ENCODE measurements at places on chromosomes 16 and 17.

DNA sequence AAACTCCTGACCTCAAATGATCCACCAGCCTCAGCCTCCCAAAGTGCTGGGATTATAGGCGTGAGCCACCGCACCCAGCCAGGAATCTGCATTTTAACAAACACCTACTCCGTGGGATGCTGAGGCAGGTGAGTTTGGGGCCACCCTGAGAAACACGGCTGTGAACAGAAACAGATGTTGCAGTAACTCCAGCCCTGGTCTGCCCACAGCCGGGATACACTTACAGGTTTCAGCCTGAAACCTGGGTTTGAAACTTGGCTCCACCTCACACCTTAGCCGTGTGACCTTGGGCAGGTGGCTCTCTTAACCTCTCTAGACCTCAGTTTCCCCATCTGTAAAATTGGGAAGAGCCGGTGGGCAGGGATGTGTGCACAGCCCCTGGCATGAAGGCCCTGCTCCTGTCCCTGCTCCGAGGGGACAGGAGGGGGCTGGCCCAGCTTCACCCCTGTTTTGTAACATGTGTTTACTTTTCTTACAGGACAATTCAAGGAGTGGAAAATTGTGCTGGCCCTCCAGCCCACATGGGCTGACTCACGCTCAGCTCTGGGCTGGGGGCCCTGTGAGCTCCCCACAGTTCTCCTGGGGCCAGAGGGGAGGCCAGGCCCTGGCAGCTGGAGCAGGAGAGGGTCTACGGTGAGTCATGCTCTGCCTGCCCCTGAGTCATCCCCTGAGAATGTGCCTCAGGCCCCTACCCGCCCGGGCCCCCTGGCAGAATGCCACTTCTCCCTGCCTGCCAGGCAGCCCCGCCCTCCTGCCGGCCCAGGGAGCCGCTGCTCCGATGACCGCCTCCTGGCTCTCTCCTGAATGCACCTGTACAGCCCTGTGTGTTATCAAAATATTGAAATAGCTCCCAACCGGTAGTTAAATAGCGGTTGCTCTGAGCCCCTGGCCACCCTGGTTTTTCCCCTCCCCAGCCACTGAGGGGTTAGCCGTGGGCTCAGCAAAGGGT, 7.7 kb upstream of the PPL start:
- no peak for DNase-seq

GRCh38 chr16:23859713-23860269, 24.0 kb downstream of the PRKCB start:
- DNase-seq: no peak

DNA sequence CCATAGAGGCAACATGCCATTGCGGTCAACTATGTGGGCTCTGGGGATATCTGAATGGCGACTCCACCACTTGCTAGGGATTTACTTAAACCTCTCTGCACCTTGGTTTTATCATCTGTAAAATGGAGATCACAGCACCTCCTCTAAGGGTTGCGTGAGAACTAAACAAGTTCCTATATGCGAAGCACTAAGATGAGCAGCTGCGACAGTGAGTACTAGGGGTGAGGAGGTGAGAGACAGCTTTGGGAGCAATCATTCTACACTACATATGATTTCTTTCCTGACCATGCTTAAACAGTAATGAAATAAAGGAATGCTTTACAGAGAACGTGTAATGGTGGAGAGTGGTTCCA, 61.4 kb downstream of the CREBBP start:
- no peak for DNase-seq

- DNase-seq: no peak
Measured at GRCh38 chr16:50540711-50541007, 7.5 kb upstream of the NKD1 start.

DNA sequence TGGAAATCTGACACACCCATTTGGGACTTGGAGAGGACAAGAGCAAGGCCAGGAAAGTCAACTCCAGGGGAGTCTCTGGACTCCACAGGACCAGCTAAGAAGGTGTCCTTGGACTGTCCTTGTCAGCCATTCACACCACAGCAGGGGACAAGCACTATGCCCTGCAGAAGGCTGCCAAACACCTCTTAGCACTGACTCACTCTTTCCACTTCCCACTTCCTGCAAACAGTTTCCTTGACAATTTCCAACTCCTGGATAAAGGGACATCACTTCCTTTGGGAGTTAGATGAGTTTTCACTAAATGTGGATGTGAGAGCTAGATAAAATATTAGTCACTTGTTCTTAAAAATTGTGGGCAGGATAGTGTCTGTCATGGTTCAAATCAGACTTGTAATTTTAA, 37.8 kb upstream of the BCAR1 start:
- no peak for DNase-seq

- no peak for DNase-seq
Measured at GRCh38 chr16:82384017-82384416, 214.0 kb upstream of the MPHOSPH6 start.

DNA sequence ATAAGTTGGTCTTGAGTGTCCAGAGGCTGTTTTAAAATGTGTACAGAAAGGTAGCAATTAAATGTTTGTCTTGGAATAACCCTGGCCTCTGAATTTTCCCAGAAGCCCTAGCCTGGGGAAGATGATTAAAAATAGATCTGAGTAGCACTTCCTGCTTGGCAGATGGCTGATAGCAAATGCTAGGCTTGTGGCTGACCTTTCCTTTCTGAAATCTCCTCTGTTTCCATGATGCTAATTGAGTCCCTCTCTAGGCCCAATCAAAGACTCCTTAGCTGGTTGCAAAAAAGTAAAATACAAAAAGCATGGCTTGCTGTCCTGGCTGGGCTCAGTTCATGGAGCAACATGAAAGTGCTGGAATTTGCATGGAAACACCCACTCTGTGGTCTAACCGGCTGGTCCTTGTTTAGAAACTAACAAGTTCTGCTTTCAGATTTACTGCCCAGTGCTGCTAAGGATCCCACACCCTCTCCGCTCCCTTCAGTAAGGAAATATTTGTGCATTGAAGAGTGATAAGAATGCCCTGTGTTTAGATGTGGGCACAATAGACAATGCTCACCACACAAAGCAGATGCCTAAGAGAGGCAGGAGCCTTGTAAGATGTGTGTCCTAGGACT, 40.8 kb downstream of the YPEL2 start:
- DNase-seq: no peak

GRCh38 chr17:28524476-28525424, 18.6 kb downstream of the FOXN1 start:
- DNase-seq: no peak

DNA sequence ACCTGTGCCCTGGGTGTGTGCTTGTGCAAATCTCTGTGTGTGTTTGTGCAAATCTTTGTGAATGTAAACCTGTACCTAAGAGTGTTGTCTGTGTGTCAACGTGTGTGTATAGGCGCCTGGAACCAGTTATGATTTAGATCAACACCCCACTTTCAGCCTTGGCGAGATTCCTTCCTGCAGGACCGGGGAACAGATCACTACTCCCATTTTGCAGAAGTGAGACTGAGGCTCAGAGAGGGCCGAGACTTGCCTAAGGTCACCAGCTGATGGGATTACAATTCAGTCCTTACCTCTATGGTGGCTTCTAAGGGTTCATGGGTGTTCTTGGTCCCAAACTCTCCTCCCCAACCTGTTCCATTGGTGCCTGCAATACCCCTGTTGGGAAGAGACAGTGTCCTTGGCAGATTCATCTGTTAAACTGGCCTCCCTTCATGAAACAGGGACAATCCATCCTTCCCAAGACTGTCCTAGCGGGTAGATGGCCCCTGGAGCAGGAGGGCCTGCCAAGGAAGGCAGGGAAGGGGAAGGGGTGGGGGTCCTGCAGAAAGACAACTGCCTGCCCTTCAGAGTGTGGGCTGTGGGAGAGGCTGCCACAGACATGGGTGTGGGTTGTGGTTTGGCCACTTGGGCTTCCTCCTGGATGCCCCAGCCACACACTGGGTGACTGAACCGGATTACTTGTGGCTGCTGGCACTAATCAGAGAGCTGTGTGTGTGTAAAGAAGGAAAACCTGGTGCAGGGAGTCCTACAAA, 6.9 kb upstream of the MAPK7 start:
- no peak for DNase-seq

DNA sequence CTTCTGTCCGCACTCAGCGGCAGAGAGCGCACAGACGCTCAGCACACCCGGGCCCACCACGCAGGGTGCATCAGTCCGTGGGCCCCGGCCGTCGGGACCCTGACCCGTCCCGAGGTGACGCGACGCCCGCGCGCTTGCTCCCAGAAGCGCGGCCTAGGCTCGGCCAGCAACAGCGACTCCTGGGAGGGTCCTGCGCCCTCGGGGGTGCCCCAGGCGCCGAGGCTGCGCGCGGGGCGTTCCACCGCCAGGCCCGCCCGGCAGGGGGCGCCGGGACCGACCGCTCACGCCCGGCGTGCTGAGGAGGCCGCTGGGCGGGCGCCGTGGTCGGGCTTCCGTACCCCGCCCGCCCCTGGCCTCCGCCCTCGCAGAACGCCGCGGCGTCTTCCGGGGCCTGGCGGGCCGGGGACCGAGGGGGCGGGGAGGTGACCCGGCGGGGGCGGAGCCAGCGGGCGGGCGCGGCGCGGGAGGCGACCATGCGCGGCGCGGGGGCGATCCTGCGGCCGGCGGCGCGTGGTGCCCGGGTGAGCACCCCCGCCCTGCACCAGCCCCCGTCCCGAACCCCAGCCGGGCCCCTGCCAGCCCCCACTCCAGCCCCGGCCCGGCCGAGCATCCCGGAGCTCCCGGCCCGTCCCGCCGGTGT, at the start of gene CISD3:
Gene CISD3, plus strand, starts transcription at position 456 of the 640 bp plus-strand sequence. Its CDS starts 18 bp downstream, at position 474.
- peak; percentile 84 for DNase-seq

- DNase-seq: peak; percentile 69
Measured at GRCh38 chr17:47204722-47205418, 4.3 kb upstream of the MYL4 start.

GRCh38 chr16:88144028-88144511, 192.8 kb downstream of the BANP start:
- DNase-seq: no peak

DNA sequence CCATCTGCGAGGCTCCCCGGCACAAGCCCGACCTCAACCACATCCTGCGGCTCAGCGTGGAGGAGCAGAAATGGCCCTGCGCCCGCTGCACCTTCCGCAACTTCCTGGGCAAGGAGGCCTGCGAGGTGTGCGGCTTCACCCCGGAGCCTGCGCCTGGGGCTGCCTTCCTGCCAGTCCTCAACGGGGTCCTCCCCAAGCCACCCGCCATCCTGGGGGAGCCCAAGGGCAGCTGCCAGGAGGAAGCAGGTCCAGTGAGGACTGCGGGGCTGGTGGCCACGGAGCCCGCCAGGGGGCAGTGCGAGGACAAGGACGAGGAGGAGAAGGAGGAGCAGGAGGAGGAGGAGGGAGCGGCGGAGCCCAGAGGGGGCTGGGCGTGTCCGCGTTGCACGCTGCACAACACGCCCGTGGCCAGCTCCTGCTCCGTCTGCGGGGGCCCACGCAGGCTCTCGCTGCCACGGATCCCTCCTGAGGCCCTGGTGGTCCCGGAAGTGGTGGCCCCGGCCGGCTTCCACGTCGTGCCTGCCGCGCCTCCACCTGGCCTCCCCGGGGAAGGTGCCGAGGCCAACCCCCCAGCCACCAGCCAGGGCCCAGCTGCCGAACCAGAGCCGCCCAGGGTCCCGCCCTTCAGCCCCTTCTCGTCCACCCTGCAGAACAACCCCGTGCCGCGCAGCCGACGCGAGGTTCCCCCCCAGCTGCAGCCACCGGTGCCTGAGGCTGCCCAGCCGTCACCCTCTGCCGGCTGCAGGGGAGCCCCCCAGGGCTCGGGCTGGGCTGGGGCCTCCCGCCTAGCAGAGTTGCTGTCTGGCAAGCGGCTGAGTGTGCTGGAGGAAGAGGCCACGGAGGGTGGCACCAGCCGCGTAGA, 13.1 kb upstream of the PRR35 start:
- peak; percentile 29 for DNase-seq

GRCh38 chr17:6485646-6486412, 41.6 kb downstream of the PIMREG start:
- no peak for DNase-seq

GRCh38 chr17:55452139-55452790, 30.6 kb upstream of the MMD start:
- DNase-seq: no peak

- DNase-seq: no peak
Measured at GRCh38 chr17:81132770-81133723, 32.3 kb upstream of the PVALEF start.

- peak; percentile 85 for DNase-seq
Measured at GRCh38 chr16:2927010-2927646, 15.4 kb downstream of the FLYWCH1 start.

- no peak for DNase-seq
Measured at GRCh38 chr17:83055911-83056582, 23.4 kb upstream of the METRNL start.

- DNase-seq: no peak
Measured at GRCh38 chr16:59567496-59567895, 833.4 kb upstream of the GOT2 start.

Measured in CD4-positive, alpha-beta T cell (primary cell).